Activated naive CD4-positive, alpha-beta T cell treated with anti-CD3 and anti-CD28 coated beads for 36 hours (primary cell): ENCODE measurements at places on chromosomes 2 and 18.

DNA sequence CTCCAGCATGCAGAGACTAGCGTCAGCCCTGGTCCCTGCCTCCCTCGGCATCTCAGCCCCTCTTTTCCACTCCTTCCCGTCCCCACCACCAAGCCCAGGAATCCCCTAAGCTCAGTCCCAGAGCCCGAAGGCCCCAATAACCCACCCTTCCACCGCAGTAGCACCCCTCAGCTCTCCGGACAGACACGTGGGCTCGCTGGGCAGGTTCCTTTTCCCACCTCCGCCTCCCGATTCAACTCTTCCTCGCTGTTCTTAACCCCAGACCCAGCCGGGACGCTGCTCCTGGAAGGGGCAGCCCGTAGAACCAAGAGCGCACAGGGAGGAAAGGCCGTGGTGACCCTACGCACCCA lies 1.4 kb downstream of the IHH start:
- no peak for DNase-seq

GRCh38 chr2:121128741-121129659 lies 156.0 kb downstream of the TFCP2L1 start:
- peak; percentile 53 for DNase-seq

DNA sequence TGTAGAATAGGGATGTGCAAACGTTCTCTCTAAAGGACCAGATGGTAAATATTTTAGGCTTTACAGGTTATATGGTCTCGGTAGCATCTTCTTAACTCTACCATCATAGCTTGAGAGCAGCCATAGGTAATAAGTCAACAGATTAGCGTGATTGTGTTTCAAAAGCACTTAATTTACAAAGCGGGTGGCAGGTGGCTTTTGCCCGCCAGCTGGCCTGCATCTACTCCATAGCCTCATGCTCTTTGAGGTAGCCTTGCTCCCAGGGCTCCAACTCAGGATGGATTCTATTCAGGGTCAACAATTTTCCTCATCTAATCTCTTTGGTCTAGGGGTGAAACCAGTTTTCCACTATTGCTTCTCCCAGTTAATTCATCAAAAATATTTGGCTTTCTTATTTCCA lies 5.0 kb upstream of the ATP9B start:
- DNase-seq = no peak

- no peak for DNase-seq
These were observed 76.7 kb downstream of the RND3 start for GRCh38 chr2:150410809-150411208.

DNA sequence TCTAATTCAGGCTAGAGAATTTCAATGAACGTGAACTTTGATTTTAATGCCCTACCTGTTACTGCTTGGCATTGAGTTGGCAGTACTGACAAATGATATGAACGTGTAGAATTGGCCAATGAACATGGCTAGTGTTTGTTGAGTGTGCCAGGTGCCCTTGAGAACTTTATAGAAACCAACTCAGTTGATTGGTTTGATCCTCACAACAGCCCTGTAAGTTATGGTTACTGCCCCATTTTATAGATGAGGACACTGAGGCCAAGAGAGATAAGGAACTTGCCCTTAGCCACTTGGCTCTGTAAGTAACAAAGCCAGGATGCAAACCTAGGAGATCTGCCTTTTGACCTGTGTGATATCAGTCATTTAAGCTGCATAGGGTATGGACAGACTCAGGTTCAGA lies 275.7 kb downstream of the NEDD4L start:
- DNase-seq = no peak

DNA sequence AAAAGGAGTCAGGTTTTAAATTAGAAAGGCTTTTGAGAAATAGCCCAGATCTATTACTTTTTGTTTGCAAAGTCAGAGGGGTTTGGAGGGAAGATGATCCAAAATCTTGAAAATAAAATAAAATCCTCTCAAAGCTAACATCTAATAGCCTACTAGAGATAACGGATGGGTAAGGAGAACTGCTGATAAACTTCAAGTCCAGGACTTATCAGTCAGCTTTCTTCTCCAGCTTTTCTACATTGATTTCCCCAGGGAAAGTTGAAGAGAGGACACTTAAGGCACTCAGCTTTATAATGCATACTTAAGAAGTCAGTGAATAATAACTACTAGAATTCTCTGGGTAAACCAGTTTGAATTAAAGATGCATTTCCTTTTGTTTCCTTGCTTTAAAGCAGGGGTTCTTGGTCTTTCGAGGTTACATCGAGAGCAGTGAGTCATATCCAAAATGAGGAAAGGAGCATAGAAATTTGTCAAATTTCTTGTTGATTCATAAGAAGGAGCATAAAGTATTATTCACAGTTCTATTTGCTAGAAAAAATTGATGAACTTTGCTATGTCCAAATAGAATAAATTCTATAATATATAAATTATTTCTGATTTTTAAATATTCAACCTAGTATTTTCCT lies 43.2 kb upstream of the ITPRID2 start:
- DNase-seq = no peak

DNA sequence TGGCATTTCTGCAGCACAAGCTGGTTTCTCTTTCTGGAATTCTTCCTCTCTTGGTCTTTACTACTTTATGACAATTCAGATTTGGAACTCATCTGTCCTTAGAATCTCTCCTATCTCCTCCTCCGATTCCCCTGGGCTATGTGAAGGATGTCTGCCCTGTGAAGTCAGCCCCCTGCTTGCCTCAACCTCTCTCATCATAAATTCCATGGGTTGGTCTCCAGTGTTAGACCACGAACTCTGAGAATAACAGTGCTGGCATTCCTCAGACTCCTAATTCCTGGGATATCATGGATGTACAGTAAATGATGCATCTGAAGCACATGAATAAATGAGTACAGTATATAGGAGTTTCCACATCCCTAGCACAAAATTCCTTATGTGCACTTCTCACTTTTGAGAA lies 21.0 kb upstream of the CYRIA start:
- DNase-seq = no peak

GRCh38 chr18:51255693-51256092 lies 58.2 kb upstream of the MEX3C start:
- DNase-seq = no peak
